ENCODE measurements at places on chromosomes 12 and 14.

DNA sequence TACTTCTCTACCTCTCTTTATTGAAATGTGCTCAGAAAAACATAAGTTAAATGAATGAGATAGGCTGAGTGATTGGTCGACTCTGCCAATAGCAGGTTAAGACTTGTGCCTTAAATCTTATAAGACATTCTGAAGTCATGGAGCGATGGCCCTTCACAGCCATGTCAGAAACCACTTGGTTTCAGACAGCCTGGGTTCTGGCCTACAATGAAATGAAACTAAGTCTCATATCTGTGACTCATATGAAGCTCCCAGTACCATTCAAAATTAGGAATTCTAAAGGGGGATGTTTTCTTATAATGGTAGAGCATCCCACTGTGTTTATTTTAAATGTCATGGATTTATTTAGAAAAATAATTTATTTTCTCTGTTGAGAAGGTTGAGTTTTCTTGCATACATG is 42.6 kb downstream of the PLXNC1 start:
- no peak for DNase-seq

- no peak for DNase-seq
Measured at GRCh38 chr12:130470969-130471368, 133.3 kb downstream of the PIWIL1 start.

GRCh38 chr12:122537021-122537420 is 10.0 kb downstream of the KNTC1 start:
- no peak for DNase-seq

DNA sequence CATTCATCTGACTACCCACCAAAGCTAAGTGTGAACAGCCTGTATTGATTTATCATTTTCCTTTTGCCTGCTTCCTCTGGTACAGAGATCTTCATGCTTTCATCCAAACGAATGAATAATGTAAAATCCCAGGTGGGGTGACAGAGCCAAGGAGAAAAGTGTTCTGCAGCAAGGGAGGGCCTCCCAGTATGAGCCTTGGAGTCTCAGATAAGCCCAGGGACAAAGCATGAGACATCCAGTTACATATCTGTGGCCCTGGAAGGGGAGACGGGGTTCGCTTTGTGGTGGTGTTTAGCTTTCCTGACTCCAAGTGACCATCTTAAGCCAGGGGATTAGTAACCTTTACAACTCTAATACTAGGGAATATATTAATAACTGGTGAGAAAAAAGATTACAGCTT is 177.1 kb downstream of the ETV6 start:
- no peak for DNase-seq

GRCh38 chr12:121499929-121500793 is 80.7 kb downstream of the KDM2B start:
- DNase-seq, result no peak

Data from AG09309 (cell line).